ENCODE measurements at places on chromosomes 13 and 19.

DNA sequence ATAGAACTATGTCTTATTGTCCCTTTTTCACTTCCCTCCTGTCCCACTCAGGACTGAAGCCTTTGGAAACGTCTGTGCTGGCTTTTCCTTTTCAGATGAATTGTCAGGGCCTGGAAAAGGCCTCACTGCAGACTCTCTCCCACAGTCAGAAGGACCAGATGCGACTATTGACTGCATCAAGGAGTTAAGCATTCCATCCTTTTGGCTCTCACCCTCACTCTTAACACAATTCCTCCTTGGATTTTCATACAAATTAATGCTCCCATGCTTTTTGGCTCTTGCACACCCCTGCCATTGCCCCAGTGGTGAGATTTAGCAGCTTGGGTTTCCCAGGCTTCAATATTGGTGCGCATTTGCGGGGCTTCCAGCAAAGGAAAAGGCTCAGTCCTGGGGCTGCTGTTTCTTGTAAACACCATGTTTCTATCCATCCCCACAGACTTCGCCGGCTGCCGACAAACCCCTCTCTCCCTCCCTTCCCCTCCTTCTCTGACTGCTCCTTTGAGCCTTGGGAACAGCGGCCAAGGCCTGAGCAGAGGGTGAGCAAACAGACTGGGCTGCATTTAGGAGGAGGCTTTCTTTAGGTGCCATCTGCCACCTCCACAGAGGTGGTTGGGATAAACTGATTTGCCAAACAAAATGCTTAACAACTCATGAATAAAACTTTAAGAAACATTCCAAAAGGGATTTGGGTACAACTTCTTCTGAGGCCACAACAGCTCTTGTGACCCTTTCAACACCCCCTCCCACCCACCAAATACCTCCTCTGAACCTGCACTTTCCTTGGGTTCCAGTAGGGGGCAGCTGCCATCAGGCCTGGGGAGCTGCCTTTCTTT lies 48.6 kb upstream of the PCDH8 start:
- DNase-seq = no peak

- no peak for DNase-seq
These were observed 121.8 kb downstream of the URI1 start for GRCh38 chr19:30063650-30064347.

DNA sequence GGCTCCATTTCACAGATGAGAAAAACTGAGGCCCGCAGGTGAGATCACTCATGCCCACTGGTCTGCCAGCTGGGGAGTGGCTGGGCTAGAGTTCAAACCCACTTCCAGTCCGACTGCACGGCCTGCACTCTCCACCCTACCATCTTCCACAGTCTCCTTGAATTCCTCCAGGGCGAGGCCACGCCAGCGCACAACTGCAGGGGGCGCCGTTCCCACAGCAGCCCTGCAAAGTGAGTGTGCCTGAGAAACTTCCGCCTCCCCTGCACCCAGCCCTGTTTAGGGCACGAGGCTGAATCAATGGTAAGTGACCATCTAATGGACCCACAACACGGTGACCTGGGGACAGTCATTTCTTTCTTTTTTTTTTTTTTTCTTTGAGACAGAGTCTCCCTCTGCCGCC lies 829 bp upstream of the ATCAY start:
- DNase-seq = no peak

DNA sequence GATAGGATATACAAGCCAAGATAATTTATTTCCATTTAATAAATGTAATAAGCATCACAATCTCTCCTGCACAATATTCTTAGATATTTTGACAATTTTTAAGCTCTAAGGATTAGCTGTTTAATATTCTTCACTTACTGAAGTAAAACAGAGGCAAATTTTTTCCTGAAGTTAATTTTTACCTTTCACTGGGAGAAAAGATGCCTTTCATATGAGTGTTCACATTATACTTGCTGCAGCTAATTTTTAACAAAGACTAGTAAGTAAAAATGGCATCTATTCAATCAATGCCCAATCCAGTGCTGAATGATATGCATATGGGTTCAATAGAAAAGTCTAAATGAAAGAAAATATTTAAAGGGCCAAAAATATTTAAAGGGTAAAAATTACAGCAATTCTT lies 377.2 kb upstream of the GPC6 start:
- DNase-seq = no peak

DNA sequence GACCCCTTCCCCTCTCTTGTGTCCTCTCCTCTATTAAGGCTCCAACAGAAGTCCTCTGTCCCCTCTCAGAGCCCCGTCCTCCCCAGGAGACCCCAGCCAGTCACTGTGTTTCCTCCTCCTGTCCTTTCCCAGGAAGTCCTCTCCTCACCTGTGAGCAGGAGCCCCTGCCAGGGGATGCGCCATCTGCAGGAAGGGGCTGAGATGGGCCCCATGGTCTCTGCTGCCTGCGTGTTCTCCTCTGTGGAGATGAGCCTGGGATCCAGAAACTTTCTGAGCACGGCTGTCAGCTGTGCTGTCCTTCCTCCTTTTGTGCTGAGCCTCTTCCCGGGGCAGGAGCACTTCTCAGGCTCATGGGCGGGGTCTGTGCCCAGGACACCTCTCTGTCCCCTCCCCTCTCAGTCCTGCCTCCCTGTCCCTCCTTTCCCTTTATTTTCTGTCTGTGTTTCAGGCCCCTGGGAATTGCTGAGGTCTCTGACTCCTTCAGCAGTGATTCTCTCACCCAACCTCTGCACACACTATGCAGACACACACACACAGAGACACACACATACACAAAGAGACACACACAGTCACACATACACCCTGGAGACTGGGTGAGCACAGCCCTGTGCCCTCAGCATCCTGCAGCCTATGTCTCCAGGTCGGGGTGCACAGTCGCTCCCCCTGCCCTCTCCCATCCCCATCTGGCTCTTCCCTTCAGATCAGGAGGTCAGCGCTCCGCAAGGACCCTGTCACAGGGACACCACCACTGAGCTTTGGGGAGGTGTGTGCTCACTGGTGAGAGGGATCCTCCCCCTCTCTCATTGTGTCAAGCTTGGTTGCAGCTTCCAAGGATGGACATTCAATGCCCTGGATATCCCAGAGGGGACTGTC lies at the start of gene CEACAM8:
CEACAM8 (minus strand) TSS at position 308 of the 873 bp plus-strand sequence; CDS start at position 212, 96 bp downstream.
- DNase-seq = no peak

DNA sequence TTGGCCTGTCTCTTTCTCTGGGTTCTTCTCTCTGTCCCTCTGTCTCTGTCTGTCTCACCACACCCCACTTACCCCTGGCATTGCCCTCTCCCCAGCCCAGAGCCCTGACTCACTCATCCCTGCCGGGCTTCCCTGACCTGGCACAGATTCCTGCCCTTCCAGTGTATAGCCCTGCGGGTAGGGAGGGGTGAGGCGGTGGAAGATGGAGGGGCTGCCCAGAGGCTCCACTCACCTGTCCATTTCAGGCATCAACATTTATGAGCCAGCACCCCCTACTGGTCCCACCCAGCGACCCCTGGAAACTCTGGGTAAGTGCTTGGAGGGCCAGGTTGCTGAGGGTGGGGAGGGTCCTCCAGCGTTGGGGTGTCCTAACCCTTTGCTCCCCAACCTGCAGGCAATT lies 1.0 kb downstream of the NCCRP1 start:
- DNase-seq = no peak

GRCh38 chr19:4448147-4448985 lies 9.2 kb downstream of the UBXN6 start:
- DNase-seq = no peak

DNA sequence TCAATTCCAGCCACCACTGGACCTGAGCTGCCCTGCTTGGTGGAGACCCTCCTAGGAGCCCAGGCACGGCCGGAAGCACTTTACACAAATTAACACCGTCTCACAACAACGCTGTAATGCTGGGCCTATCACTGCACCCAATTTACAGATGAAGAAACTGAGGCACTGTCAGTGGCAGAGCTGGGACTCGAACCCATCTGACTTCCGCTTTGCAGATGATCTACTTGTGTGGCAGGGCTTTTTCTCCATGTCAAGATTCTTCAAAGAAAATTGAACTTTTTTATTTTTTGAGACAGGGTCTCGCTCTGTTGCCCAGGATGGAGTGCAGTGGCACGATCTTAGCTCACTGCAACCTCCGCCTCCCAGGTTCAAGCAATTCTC lies 33.8 kb downstream of the ZFR2 start:
- no peak for DNase-seq

DNA sequence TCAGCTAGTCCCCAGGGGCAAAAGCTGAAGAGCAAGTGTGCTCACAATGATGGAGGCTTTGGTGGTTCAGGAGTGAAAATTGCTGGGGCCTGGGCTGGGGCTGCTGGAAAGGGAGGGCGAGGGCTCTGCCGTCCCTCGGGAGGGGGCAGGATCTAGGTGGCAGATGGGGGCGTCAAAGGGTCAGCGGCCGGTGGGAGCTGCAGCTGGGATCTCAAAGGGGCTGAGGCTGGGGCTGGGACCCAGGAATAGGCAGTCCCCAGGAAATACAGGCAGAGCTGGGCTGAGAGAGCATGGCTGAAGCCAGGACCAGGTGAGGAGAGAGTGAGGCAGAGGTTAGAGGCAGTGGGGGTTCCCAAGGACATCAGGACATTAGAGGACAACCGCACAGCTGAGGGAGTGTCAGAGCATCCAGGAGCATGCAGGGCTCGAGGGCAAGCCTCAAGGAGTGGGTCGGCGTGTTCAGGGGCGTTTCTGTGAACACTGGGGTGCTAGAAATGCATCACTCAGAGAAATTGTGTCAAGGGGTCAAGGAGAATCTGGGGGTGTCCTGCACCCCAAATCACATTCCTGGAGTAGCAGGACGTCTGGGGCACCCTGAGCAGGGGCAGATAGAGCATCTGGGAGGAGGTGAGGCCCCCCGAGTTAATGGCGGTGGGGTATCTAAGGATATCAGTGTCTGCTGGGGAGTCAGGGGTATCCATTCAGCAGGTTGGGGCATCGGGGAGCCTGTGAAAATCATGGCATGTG lies 1.2 kb upstream of the SYNE4 start:
- no peak for DNase-seq

GRCh38 chr13:29543230-29544215 lies 52.0 kb downstream of the SLC7A1 start:
- DNase-seq = no peak

DNA sequence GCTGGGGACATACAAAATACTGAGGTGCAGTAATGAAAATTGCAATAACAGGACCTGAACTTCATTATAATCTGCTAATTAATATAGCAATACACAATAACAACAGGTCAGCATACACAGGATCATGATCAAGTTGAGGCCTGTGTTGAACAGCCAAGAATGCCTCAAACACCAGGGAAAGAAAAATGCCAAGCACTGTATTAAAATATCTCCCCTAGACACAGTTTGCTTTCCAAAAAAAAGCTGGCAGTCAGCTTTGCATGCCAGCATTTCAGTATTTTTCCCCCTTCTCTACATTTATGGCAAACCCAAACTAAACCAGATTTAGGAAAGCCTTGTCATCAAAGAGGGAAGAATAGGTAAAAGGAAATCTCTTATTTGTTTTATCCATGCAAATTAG lies 226.9 kb downstream of the LHFPL6 start:
- no peak for DNase-seq

DNA sequence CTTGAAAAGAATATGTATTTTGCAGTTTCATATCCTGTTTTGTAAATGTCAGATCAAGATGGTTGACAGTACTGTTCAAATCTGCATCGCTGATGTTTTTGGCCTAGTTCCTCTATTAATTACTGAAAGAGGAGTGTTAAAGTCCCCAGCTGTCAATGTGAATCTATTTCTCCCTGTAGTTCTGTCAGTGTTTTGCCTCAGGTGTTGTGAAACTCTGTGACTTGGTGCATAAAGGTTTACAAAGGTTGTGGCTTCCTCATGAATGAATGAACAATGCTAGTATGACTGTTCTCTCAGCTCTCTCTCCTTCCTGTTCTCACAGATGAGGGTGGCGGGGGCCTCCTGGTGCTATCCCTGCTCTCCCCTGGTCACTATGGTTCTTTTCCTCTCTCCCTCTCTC lies 142.4 kb downstream of the MYCBP2 start:
- DNase-seq = no peak

GRCh38 chr13:31797154-31797775 lies 57.9 kb downstream of the RXFP2 start:
- no peak for DNase-seq

- no peak for DNase-seq
These were observed 56.9 kb upstream of the SLC15A1 start for GRCh38 chr13:98809345-98809777.

GRCh38 chr13:70604448-70604847 lies 496.2 kb upstream of the KLHL1 start:
- no peak for DNase-seq

DNA sequence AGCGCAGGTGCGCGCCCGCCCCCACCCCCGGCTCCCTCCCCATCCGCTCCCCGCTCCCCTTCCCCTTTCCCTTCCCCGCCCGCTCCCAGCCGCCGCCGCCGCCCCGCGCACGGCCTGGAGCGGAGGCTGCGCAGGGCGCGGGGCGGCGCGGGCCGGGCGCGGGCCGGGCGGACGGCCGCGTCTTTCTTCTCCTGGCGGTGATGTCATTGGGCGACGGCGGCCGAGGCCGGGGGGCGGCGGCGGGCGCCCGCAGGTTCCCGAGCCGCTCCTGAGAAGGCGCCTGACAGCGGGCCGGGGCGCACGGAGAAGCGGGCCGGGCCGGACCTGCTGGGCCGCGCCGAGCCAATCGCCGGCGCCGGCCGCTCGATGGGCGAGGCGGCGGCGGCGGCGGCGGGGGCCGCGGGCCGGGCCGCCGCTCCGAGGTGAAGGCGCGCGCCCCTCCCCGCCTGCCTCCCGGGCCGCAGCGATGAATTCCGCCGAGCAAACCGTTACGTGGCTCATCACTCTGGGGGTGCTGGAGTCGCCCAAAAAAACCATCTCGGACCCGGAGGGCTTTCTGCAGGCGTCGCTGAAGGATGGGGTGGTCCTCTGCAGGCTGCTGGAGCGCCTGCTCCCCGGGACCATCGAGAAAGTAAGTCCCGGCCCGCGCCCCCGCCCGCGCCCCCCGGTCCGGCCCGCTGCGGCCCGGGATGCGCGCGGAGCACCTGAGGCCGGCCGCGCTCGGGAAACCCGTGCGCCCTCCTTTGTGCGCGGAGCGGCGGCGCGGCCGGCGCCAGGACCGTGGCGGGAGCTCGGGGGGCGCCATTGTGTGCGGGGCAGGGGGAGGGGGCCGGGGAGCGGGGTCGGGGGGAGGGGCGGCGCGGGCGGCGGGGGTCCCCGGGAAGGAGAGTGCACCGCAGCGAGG lies at the start of gene ARHGEF7:
ARHGEF7 (plus strand) TSS at position 250 of the 904 bp plus-strand sequence; CDS start at position 467, 217 bp downstream.
- no peak for DNase-seq

DNA sequence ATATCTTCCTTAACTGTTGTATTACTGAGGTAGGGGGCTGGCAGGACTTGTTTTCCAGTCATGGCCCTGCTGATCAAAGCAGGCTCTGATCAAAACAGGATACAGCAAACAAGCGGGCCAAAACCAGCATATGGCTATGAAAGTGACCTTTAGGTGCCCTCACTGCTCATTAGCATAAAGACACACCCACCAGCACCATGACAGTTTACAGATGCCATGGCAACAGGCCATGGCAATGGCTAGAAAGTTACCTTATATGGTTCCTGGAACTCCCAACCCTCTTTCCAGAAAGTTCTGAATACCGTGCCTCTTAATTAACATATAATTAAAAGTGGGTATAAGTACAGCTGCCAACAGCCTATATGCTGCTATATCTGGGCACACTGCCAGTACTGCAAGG lies 551.4 kb upstream of the SGCG start:
- DNase-seq = no peak
